ENCODE measurements at places on chromosomes 12 and 14. TPM values are rescaled to one million over a fixed set of nuclear protein-coding genes. Genes with fewer than 3 reads are reported as not detected.

GRCh38 chr12:108799401-108800243 is 57.8 kb downstream of the SSH1 start:
- no peak for DNase-seq

GRCh38 chr14:99874306-99874705 is 81.1 kb downstream of the EML1 start:
- no peak for DNase-seq

The OS9 gene
- 151 TPM for total RNA-seq

The NTF3 gene
- 1.5 TPM for total RNA-seq

The MDGA2 gene
- not detected for total RNA-seq

GRCh38 chr14:33210311-33210710 is 271.6 kb downstream of the NPAS3 start:
- DNase-seq = no peak

The CELA1 gene
- total RNA-seq = not detected

The ALG10 gene
- 5.1 TPM for total RNA-seq

- DNase-seq = no peak
These were observed 28.1 kb downstream of the CLEC2D start for GRCh38 chr12:9697619-9698018.

The CCDC196 gene
- not detected for total RNA-seq

DNA sequence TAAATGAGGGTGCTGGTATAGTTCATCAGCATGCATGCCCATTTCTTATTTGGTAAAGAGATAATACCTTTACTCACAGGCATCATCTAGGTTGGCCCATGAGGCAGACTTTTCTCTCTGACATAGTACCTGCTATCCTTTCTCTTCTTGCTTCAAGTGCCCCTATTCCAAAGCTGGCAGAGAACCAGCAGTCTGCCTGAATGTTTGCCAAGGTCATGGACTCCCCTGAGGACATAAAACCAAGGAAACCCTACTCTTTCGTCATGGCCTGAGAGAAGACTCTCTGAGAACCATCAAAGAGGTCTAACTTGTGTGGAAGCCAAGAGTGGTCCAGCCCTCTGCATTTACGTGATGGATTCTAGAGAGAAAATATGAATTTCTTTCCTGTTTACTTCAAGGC is 11.9 kb downstream of the PPP1R36 start:
- no peak for DNase-seq

The TESPA1 gene
- 6.7 TPM for total RNA-seq

The PTCSC3 gene
- total RNA-seq = not detected

The NKX2-1 gene
- not detected for total RNA-seq

GRCh38 chr12:56128670-56129205 is 671 bp downstream of the ESYT1 start:
- DNase-seq = no peak

The NXPH4 gene
- total RNA-seq = 4.0 TPM

GRCh38 chr14:103056322-103057027 is 874 bp downstream of the CDC42BPB start:
- DNase-seq = no peak

The MYRFL gene
- not detected for total RNA-seq

The FLRT2 gene
- 0.61 TPM for total RNA-seq

The MANSC1 gene
- total RNA-seq = 59.0 TPM

The RNASE7 gene
- not detected for total RNA-seq

DNA sequence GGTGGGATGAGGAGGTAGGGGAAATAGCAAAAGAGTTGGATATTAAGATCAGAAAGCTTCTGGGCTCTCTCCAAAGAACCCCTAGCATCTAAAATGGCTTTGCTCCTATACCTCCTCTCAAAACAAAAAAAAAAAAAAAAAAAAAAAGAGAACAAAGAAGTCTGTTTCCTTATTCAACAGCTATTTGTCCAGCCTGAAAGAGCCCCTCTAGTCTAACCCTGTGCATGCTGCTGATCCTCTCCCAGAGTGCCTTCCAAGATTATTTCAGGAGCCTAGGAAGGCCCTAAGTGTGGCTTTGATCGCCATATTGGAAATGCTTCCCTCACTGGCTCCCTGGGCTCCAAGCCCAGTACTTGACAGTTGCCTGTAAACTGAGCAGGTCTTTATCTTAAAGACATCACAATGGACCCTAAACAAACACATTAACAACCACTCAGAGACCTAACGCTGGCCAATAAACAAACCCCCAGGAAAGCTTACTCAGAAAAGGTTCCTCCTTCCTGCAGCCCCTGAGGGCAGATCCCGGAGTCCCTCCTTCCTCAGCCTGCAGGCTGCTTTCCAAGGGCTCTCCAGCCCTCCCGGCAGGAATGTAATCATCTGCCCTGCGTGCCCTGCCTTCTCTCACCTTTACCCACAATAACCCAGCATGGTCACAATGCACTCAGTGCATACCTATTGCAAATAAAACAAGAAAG is 17.4 kb upstream of the COL2A1 start:
- no peak for DNase-seq

DNA sequence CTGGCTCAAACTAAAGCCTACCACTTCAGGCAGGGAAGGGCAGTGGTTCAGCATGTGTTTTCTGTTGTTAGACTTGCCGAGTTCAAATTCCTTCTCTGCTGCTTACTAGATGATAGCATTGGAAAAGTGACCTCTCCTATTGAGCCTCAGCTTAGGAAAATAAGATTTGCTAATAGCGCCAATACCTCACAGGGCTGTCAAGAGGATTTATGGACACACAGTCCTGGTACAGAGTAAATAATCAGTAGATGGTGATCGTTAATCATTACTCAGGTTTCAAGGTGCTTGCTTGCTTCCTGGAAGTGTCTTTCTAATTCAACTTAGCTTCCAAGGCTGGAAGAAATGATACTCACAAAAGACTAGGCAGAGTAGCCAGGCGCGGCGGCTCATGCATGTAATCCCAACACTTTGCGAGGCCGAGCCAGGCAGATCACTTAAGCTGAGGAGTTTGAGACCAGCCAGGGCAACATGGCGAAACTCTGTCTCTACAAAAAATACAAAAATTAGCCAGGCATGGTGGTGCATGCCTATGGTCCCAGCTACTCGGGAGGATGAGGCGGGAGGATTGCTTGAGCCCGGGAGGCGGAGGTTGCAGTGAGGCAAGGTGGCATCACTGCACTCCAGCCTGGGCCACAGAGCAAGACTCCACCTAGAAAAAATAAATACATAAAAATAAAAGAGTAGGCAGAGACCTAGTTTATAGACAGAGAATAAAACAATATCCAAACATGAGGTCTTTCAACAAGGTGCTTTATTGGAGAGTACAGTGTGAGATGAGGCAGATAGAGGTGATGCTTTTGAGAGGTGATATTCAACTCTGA is 6.0 kb downstream of the PLA2G1B start:
- no peak for DNase-seq

DNA sequence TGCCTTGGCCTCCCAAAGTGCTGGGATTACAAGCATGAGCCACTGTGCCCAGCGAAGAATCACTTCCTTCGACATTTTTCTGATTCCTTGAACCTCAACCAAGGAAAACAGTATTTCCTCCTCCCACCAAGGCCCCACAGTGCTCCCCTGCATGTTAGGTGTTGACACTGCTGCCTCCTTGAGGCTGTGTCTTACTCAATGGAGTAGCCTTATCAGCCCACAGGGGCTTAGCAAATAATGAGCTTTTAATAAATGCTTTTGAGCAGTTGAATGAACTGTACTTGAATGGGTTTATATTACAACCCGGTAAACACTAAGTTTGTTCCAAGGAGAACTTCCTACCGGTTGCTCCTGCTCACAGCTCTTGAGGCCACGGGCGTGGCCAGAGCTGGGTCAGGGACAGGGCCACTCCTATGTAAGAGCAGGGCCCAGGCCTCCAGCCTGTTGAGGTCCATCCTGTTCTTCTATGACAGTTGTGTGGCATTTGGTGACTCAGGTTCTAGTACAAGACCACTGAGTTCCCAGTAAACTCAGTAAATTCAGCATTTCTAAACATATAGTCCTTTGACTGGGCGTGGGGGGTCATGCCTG is 36.8 kb upstream of the TUBA1A start:
- DNase-seq = no peak

The KLRD1 gene
- 0.92 TPM for total RNA-seq

The MSRB3 gene
- total RNA-seq = 54.6 TPM

DNA sequence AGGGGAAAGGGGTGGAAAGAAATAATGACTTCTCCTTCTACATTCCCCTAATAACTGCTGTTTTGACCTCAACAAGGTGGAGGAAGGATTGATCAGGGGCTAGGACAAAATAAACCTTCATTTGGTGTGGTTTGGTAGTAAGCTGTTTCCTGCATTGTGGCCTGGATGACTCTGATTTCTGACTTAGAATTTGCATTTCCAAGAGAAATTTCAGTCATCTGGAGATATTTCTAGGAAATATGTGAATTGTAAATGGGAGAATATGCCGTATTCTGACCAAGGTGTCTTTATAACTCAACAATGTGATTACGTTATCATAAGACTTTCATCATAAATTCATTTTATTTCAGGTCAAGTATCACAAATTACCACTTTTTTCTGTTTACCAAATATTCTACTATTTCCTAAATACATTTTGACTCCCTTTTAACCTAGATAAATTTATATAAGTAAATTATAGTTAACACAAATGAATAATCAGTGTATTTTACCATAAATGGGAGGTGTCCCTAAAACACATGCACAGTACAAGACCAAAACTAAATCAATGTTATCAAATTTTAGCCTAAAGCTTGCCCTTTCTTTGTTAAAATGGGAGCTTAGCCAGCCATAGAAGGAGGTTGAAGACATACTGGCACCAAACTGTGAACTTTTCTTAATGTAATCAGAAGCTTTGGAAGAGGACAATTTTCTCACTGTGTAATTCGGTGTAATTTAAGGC is 828.8 kb downstream of the TMTC2 start:
- no peak for DNase-seq

The WNT5B gene
- 9.1 TPM for total RNA-seq

The SERPINA9 gene
- total RNA-seq = not detected

The KRT73 gene
- total RNA-seq = 0.15 TPM
